ENCODE measurements at places on chromosomes 4 and X.

GRCh38 chrX:63754136-63754859 is 30.7 kb downstream of the ARHGEF9 start:
- DNase-seq, result peak; percentile 23

DNA sequence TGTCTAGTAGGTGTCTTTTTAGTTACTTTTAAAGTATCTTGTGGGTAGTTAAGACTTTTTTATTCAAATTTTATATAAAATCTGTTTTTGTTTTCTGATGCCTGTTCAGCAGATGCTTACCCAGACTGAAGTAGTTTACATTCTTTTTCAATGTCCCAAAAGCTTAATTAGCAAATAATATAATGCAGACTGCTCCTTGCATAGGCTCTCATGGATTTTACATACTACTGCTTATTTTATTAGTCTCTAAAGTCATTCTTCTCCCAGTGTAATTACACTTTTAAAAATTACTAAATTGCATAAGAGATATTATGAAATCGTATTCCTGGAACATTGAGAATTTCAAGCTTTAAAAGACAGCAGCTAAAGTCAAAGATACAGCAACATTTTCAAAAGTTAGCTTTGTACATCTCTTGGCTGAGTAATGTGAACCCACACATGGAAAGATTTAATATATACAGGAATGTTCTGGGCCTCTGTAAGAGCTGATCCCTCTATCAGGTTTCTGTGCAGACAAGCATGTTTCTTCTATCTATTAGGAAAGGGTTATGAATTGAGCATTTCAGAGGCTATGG is 148.4 kb upstream of the SPRY1 start:
- no peak for DNase-seq

GRCh38 chrX:117713411-117713810 is 403.2 kb downstream of the KLHL13 start:
- no peak for DNase-seq

- no peak for DNase-seq
Measured at GRCh38 chr4:107996949-107997788, 7.5 kb downstream of the HADH start.

- DNase-seq, result no peak
Measured at GRCh38 chrX:42109428-42109827, 186.1 kb upstream of the CASK start.

GRCh38 chrX:103002576-103002975 is 61.4 kb downstream of the BEX1 start:
- DNase-seq, result no peak

- DNase-seq, result peak; percentile 27
Measured at GRCh38 chrX:123835661-123836371, 24.0 kb upstream of the XIAP start.

DNA sequence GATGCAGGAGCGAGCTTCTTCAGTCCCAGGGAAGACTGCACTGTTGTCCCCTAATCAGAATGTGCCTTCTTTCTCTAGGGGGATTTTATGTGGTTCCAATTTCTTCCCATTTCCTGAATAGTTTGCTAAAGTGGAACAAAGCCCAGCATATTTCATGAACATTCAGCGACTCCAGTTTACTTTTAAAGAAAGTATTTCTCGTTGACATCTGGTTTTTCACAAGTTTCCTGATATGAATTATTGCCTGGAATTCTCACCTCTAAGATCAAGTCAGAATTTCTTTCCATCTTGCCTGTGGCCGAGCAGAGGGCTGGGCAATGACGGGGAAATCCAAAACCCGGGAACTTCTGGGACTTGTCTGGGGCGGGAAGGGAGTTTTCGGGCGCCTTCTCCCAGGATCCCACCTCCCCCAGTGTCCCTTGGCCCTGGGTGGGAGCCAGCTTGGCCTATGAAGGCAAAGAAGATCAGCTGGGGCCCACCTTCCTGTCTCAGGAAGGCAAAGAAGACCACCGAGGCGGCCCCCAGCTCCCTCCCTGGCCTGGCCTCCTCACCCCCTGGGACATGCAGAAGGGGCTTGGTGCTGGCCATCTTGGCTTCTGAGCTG is 15.4 kb downstream of the SORCS2 start:
- no peak for DNase-seq

GRCh38 chr4:47852136-47852535 is 14.3 kb upstream of the CORIN start:
- DNase-seq, result no peak

- no peak for DNase-seq
Measured at GRCh38 chrX:5163663-5164062, 1065.0 kb downstream of the NLGN4X start.

DNA sequence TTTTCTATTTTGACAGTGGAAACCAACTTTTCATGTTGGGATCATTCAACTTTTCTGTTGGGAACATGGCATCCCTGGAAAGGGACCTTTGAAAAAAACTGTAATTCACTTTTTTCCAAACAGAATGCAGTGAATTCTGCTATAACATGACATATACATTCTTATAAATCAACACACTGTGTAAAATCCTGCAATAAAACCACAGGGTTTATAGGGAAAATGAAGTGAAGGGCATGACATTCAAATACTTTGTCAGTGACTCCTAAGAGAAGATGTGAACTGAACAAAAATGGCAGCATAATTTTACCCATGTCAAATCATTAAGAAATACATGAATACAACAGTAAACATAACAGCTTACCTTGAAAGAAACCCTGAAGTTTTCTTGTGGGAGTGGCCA is 264.5 kb upstream of the ANKRD50 start:
- DNase-seq, result no peak

GRCh38 chr4:15443371-15444160 is 15.7 kb downstream of the C1QTNF7 start:
- no peak for DNase-seq

- DNase-seq, result no peak
Measured at GRCh38 chrX:109926118-109926517, 76.8 kb upstream of the TMEM164 start.

GRCh38 chr4:36165631-36166005 is 78.7 kb downstream of the ARAP2 start:
- DNase-seq, result no peak

DNA sequence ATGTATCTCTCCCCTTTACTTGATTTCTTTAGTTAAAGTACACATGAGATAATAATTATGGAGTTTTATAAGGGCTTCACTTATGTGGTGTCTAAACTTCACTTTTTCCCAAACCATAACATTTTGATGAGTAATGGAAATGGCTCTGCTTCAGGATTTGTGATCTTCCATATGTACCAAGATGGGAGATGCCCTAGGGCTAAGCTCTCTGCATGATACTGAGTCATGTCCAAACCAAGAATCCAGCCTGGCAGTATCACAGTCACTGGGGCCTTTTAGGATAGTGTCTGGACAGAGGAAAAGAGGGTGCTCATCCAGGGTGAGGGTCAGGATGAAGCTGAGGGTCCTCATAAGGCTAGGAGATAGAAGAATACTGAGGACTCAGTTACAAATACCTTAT is 47.9 kb upstream of the PAGE3 start:
- DNase-seq, result no peak

DNA sequence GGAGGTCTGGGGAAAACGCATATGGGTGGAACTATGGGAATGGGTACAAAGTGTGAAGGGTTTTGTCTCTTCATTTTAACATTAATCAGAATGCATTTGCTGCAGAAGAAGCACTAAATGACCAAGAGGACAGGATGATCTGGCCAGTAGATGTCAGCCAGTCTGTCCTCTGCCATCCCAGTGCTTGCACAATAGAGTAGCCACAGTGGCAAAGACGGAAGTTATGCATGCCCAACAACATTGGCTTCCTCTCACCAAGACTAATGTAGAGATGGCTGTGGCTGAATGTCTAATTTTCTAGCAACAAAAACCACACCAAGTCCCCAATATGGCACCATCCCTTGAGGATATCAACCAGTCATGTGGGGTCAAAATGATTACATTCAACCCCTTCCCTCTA is 45.0 kb upstream of the ARHGEF6 start:
- DNase-seq, result no peak

DNA sequence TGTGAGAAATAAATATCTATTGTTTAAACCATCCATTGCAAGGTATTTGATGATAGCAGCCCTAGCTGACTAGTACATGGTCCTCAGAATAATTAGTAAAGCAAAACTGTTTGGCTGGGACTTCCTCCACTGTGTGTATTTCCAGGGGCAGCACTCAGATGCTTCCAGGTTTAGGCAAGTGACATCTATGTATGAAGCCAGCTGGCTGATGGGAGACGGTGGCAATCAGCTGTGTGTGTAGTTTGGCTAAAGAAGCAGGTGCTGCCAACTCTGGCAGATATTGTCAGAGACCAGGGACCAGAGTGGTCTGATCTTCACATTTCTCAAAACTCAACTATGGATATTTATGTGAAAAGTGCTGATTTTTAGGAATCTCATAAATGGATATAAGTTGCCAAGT is 19.1 kb downstream of the HS3ST1 start:
- DNase-seq, result no peak
